ENCODE measurements at places on chromosomes 1 and 21. TPM values are rescaled to one million over a fixed set of nuclear protein-coding genes. Genes with fewer than 3 reads are reported as not detected.

ZNF648 gene
- not detected for total RNA-seq

EEIG2 gene
- 2.7 TPM for total RNA-seq

PWP2 gene
- total RNA-seq: 13.9 TPM

KCNK2 gene
- 0.09 TPM for total RNA-seq

EDARADD gene
- total RNA-seq: under 0.01 TPM

ANKRD34A gene
- total RNA-seq: under 0.01 TPM

FOXD2 gene
- total RNA-seq: 0.11 TPM

BRINP2 gene
- not detected for total RNA-seq

RABGAP1L gene
- 37.5 TPM for total RNA-seq

SH2D1B gene
- total RNA-seq: not detected

INTS7 gene
- total RNA-seq: 19.4 TPM

SPRR1B gene
- total RNA-seq: not detected

F3 gene
- 9.3 TPM for total RNA-seq

CCDC185 gene
- not detected for total RNA-seq

NRDC gene
- total RNA-seq: 50.4 TPM

KLHDC9 gene
- 1.6 TPM for total RNA-seq

RBP7 gene
- total RNA-seq: 1.6 TPM

KLHL17 gene
- 2.7 TPM for total RNA-seq

TNFRSF9 gene
- under 0.01 TPM for total RNA-seq

DISC1 gene
- total RNA-seq: 3.8 TPM

MAP3K7CL gene
- total RNA-seq: 3.9 TPM

OTUD7B gene
- total RNA-seq: 11.8 TPM

CD55 gene
- total RNA-seq: 168 TPM

RHBG gene
- total RNA-seq: not detected

TBX19 gene
- total RNA-seq: 0.65 TPM

ZC3H11A gene
- total RNA-seq: 111 TPM

KIAA1614 gene
- 5.1 TPM for total RNA-seq

OR10R2 gene
- total RNA-seq: not detected

GPX7 gene
- total RNA-seq: 13.5 TPM

PGLYRP3 gene
- total RNA-seq: not detected

SH2D5 gene
- 0.11 TPM for total RNA-seq
